ENCODE measurements at places on chromosomes 3 and 15. TPM values are rescaled to one million over a fixed set of nuclear protein-coding genes. Genes with fewer than 3 reads are reported as not detected.

Gene C2CD4A
- not detected for total RNA-seq

DNA sequence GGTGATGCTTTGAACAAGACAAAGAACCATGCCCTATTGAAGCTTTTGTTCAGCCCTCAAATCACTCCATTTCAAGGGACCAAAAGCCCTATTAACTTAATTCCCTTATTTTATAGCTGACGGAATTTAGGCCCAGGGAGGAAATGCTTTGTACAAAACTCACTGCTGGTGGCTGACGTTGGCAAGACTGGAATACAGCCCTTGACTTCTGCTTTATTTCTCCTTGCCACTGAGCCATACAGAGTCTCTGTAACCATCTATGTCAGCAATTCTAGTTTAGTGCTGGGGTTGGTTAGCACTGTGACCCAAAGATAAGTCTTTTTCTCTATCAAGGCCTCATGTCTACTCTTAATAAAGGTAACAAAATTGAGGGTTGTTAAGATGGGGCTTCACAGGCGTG, 316.1 kb upstream of the TPRG1 start:
- no peak for DNase-seq

Gene STRIT1
- 4.5 TPM for total RNA-seq

Gene ASB14
- 23.0 TPM for total RNA-seq

DNA sequence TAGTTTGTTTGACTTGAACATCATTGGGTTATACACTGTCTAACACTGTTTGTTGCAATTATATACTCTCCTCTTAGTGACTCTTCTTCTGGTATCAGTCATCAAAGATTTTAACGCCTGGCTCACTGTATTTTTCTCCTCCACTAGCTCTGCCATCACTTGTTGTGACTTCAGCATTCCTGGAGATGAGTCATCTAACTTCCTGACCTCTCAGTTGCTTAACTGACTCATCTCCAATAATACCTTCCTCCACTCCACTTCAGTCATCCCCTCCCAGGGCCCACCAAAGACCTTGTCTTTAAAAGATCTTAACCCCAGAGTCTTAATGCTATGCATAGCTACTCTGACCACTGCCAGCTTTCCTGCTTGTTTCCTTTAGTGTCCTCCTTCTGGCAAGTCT, 28.6 kb upstream of the CLSTN2 start:
- DNase-seq = no peak

GRCh38 chr15:89647191-89647851, 7.9 kb downstream of the KIF7 start:
- DNase-seq = peak; percentile 83

DNA sequence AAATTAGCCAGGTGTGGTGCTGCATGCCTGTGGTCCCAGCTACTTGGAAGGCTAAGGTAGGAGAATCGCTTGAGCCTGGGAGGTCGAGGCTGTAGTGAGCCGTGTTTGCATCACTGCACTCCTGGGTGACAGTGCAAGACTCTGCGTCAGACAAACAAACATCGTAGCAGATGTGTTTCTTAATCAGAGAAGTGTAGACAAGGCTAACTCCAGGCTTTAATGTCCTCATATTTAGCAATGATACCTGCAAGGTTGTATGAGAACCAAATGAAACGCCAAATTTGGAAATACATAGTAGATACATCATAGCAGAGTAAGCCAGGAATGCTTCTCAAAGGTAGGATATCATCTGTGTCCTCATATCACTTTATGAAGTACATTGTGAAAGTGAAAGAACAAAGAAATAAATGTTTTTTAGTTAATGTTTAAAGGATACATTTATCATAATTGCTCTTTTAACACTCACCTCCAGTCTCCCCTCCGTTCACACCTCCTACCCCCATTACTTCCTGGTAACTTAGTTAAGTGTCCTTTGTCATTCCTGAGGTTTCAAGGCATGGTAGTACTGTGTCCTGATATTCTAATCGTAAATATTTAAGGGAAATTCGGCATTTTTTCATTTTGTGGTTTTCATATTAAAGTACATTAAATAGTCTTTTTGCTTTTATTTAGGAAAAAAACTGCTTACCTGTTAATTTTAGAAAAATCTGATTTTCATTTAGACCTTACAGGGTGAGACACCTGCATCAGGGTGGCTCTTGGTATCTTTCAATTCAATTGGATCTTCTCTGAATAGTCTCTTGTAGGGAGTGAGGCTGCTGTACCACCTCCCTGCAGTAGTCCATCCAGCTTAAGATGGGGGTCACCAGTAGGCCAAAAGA, 96.1 kb downstream of the OPA1 start:
- no peak for DNase-seq

Gene C3orf80
- total RNA-seq = 0.70 TPM

All from heart right ventricle (tissue), 16 donors.